ENCODE measurements at places on chromosomes 3 and 15. TPM values are rescaled to one million over a fixed set of nuclear protein-coding genes. Genes with fewer than 3 reads are reported as not detected.
A peak's percentile ranks its signal among the peaks of the same experiment; 100 is the strongest.

GRCh38 chr3:42339321-42339720 is 71.1 kb downstream of the LYZL4 start:
- DNase-seq, result no peak

DNA sequence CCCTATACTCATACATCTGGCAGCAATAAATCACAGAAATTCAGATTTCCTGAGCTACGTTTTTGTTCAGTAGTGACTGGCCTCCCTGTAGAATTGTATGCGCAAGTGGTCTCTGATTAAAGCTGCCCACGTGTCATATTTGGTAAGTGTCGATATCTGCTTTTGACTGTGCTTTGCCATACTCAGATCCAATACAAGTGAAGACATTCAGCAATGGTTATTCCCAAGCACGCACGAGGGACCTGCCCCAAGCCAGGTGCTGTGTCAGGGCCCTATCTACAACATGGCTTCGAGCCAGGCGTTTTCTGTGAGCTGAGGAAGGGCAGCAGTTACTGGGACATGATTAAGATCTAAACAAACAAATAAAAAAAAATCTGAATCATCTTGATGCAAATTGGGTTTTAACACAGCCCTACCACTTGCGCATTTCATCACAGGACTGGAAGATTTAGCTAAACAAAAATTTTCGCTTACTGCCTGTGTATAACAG is 47.2 kb upstream of the ICE2 start:
- no peak for DNase-seq

GRCh38 chr3:140007081-140007480 is 72.1 kb downstream of the CLSTN2 start:
- no peak for DNase-seq

GRCh38 chr3:10286596-10287295 is 6.0 kb downstream of the GHRL start:
- peak; percentile 84 for DNase-seq

GRCh38 chr15:89502867-89503595 is 6.6 kb upstream of the RHCG start:
- peak; percentile 7 for DNase-seq

- DNase-seq, result peak; percentile 98
Measured at GRCh38 chr3:194130807-194131589, 5.0 kb upstream of the HES1 start.

DNA sequence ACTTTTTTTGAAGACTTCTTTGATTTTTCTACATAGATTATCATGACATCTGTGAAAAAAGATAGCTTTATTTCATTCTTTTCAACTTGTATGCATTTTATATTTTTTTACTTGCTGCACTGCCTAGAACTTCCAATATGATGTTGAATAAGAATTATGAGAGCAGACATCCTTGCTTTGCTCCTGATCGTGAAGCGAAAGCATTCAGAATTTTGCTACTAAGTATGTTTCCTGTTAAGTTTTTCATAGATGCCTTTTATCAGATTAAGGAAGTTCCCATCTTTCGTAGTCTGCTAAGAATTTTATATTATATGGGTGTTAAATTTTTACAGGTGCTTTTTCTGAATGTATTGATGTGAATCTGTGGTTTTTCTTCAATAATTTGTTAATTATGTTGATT is 163.4 kb upstream of the GADL1 start:
- DNase-seq, result no peak

CCK gene
- total RNA-seq, result 0.69 TPM

SLITRK3 gene
- total RNA-seq, result not detected

HEXA gene
- 64.6 TPM for total RNA-seq

DNA sequence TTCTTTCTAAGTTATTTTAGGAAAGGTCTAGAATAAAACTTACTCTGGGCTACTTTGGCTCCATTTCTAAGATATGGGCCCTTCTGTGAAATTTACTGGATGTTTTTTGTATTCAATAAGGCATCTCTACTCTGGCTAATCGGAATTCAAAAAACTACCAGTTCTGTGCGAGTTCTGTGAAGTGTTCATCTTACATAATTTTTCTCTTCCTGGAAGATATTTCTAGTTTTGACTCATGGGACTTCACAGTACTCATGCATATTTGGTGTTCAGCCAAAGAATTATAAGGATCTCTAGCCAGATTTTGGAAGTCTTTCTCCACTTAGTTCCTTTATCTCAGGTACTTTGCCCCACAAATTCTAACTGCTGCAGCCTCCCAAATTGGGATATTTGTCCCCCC is 46.4 kb upstream of the MBNL1 start:
- no peak for DNase-seq

DNA sequence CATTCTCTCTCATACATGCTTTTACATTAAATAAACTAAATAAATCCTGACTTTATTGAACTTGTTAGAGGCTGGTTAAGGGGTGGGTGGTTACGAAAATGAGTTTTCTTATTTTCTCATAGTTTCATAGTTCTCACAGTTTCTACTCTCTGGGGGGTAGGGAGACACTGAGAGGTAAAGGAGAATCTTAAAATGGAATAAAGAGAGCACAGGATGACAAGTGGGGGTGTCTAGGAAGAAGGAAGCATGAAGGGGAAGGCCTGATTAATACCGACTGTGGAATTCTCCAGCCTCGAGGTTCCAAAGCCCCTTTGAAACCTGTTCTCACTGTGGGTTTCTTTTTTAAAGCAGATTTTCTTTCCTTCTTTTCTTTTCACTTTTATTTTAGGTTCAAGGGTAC is 66.4 kb upstream of the TRA2B start:
- DNase-seq, result no peak

GRCh38 chr15:56869573-56869972 is 48.9 kb upstream of the TCF12 start:
- DNase-seq, result peak; percentile 15

GRCh38 chr15:40787344-40787841 is 17.6 kb downstream of the C15orf62 start:
- peak; percentile 99 for DNase-seq

GRCh38 chr3:18841422-18842343 is 306.6 kb upstream of the KCNH8 start:
- no peak for DNase-seq

DNA sequence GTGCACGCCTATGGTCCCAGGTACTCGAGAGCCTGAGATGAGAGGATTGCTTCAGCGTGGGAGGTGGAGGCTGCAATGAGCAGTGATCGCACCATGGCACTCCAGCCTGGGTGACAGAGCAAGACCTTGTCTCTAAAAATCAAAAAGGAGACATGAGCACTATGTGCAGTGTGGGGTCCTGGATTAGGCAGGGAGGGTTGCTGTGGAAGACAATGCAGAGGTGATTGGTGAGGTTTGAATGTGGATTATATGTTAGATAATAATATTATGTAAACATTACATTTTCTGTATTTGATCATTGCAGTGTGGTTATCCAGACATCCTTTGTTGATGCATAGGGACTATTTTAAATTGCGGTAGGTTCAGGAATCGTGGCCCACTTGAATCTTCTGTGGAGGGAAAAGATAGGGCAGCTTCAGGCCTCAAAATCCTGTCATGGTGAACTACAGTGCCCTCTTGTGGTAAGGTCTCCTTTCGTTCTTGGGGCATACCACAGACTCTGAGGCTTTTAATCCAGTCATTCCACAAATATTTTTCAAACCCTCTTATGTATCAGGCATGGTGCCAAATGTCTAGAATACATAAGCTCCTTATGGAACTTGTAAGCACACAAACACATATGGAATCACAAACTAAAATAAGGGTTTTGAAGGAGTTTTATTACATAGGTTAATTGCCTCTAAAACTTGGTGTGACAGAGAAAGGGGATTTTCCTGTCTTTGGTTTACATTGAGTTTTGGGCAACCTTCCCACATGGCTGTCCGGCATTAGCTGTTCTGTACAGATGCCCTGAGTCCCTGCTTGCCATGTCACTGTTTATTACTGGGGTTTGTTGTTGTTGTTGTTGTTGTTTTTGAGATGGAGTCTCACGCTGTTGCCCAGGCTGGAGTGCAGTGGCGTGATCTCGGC is 37.7 kb downstream of the GPD1L start:
- peak; percentile 85 for DNase-seq

DNA sequence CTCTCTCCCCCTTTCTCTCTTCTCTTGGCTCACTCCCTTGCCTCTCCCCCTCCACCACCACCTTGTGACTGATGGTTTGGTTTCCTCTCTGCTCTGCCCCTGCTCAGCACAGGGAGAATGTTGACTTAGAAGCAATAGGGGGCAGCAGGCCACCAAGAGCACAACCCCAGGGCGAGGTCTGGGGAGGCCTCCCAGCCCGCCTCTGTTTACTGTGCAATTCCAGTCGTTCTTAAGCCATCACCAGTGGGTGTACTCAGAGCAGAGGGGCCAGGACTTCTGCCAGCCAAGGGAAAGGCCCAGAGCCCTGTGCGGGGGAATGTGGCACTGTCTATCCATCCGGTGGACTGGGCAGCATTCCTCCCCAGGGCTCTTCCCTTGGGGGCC is 5.7 kb upstream of the APEH start:
- DNase-seq, result peak; percentile 63

CACNA2D2 gene
- total RNA-seq, result 0.17 TPM

DNA sequence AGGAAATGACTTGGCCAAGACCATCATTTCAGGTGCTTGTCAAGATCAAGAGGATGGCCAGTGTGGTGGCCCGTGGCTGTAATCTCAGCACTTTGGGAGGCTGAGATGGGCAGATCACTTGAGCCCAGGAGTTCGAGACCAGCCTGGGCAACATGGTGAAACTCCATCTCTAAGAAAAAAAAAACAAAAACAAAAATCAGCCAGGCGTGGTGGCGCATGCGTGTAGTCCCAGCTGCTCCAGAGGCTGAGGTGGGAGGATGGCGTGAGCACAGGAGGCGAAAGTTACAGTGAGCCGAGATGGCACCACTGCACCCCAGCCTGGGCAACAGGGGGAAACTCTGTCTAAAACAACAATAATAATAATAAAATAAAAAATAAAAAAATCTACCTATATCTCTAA is 15.0 kb downstream of the CRABP1 start:
- no peak for DNase-seq

GRCh38 chr3:46663591-46664135 is 29.8 kb downstream of the ALS2CL start:
- peak; percentile 55 for DNase-seq

GRCh38 chr3:136818769-136819391 is at the start of gene SLC35G2:
SLC35G2 (plus strand) TSS chr3:136819126; CDS start chr3:136854461, 35,335 bp downstream.
- DNase-seq, result peak; percentile 22

- no peak for DNase-seq
Measured at GRCh38 chr3:192296845-192297244, 430.5 kb downstream of the FGF12 start.

DNA sequence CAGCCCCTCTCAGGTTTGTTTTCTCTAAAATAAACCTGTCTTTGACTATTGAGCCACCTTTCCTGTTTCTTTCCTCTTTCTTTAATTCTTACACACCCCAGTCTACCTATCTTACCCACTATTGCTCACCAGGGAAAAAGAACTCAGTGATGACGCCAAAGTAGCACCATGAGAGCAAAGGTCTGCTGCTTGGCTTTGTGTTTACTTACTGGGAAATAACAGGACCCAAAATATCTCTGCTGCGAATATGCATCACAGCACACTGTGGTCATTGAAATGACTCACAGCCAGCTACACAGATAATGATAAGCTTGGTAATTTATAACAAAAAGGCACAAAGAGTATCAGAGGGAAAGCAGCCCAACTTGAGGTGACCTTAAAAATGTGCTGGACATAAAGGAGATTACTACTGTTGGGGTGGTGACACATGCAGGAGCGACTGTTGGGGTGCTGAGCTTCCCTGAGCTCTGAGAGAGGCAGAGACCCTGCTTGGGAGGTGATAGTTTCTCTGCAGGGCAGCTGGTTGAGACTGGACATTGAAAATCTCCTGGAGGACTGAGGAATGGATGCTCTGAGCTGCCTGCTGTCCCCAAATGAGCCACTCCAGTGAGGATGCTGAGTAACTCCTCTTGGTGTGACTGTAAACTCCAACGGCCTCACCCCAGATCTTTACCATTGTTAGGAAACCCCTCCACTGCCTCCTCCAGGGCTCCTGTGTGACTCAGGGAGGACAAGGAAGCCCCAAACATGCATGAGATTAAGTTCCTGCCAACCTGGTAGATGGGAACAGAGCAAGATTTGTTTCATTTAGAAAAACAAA is 14.5 kb downstream of the EFCAB12 start:
- peak; percentile 97 for DNase-seq

- peak; percentile 15 for DNase-seq
Measured at GRCh38 chr15:35244227-35244626, 159.1 kb upstream of the NANOGP8 start.

ST6GAL1 gene
- 14.6 TPM for total RNA-seq

- peak; percentile 78 for DNase-seq
Measured at GRCh38 chr3:71601811-71602210, 18.3 kb upstream of the FOXP1 start.

GRCh38 chr3:29642393-29643033 is 361.6 kb downstream of the RBMS3 start:
- peak; percentile 94 for DNase-seq

- no peak for DNase-seq
Measured at GRCh38 chr3:77041811-77042210, 1.9 kb downstream of the ROBO2 start.

PRICKLE2 gene
- total RNA-seq, result 56.1 TPM

CNTN4 gene
- 1.0 TPM for total RNA-seq

DNA sequence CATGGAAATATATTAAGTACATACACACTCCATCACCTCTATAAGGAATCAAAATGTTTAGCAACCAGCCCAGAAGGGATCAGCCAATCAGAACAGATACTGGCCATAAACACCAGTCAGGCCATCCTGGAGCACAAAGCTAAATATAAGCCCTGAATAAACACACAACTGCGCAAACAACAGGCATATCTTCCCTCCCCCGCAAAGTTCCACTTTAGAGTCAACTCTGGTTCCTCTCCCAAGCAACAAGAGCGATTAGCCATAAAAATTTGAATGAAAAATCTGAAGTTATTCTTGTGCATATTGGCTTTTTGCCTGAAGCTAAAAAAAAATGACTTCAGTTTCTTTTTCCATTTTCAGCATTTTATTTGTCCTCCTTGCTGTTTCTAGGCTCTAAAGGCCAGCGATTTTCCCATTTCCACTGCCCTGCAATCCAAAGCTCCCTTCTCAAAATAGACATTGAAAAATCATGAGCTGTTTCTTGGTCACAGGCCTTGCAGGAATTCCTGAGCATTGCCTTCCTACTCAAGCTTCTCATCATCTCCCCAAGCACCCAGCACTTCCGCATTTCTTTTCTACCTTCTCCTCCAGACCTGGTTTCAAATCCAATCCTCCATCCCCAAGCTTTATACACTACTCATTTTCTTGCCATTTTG is 247.9 kb downstream of the ZMAT3 start:
- no peak for DNase-seq

KCNAB1 gene
- not detected for total RNA-seq

SPINK8 gene
- total RNA-seq, result not detected

PIK3CB gene
- total RNA-seq, result 77.6 TPM

All from renal cortical epithelial cell (primary cell).